Bone marrow (tissue), 2 donors: ENCODE measurements at places on chromosomes 2 and 18.

GRCh38 chr2:46847726-46848412 lies 67.7 kb downstream of the MCFD2 start:
- DNase-seq: no peak

DNA sequence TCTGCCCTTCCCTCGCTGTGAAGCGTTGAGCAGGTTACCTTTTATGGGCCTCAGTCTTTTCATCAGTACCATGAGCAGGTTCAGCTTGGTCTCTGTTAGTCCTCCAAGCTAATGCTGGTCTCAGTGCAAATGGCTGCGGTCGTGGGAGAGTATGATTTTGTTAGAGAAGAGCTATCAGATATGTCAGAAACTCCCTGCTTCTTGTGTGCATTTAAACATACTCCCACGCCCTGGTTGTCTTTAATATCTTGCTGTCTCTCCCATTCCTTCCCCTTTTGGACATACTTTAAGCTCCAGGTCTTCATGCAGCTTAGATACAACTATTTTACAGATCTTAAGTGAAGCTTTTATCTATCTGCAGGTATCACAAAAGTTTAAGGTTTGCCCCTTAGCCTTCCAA lies 62.9 kb downstream of the EFR3B start:
- DNase-seq: no peak

GRCh38 chr2:95379371-95379831 lies 23.1 kb upstream of the FAHD2A start:
- no peak for DNase-seq

GRCh38 chr2:102304268-102304667 lies 7.1 kb upstream of the IL1RL1 start:
- DNase-seq: no peak

- DNase-seq: no peak
These were observed at the start of gene XDH for GRCh38 chr2:31414601-31415241. Gene XDH (minus strand): TSS chr2:31414742. CDS start chr2:31414666, 76 bp downstream.

DNA sequence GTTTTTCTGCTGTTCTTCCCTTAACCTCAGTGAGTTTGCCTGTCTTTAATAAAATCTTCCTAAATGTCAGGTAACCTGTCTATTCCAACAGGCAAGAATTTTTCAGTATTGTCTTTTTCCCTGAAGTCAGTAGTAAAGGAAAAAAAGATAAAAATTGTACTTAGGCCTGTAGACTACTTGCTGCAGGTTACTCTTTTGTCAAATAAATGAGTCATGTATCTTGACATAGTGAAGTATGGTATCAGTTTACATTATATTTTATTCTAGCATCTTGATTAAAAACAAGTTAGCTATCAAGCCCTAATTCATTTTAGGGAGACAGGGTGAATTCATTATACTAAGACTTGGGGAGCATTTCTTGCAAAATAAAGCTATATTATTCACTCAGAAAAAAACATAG lies 59.8 kb downstream of the ITGA4 start:
- DNase-seq: no peak

GRCh38 chr2:227860221-227860641 lies 11.2 kb upstream of the DAW1 start:
- DNase-seq: no peak

GRCh38 chr2:133516405-133517026 lies 51.7 kb downstream of the NCKAP5 start:
- no peak for DNase-seq

DNA sequence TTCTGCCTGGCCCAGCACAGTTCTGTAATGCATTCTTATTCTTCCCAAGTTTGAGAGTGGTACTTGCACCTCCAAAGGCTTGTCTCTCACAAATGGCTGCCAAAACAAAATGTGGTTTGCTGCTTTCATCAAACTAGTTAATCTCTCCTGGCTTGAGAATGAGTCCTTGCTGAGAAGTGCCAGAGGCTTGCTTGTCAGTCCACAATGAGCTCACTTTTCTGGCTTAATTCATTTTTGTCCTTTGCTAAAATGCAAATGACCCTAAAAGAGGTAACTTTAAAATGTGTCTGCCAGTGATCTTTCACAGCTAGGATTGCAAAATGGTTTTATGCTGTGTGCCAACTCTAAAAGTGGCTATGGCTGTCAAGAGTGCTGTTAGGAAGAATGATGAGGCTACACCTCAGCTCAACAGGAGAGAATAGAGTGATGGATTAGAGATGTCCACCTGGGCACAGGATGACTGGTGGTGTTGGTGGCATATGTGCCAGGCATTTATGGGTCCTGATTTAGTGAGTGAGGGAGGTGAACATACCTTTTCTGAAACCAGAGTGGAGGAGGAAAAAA lies 291.2 kb upstream of the HNMT start:
- no peak for DNase-seq

DNA sequence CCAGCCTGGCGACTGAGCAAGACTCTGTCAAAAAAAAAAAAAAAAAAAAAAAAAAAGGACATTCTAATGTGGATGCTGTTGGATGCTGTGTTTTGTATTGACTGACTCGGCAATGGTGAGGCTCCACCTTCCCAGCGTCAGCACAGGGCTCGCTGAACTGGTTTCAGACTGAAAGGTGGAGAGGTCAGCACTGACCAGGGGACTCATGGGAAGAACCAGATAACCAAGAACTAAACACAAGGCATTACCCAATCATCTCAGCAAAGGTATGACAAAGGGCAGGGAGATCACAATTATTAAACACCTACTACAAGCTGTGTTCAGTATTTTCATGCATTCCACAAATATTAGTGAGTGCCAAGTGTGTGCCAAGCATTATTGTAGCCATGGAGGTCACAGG lies 103.2 kb downstream of the LRATD1 start:
- no peak for DNase-seq

DNA sequence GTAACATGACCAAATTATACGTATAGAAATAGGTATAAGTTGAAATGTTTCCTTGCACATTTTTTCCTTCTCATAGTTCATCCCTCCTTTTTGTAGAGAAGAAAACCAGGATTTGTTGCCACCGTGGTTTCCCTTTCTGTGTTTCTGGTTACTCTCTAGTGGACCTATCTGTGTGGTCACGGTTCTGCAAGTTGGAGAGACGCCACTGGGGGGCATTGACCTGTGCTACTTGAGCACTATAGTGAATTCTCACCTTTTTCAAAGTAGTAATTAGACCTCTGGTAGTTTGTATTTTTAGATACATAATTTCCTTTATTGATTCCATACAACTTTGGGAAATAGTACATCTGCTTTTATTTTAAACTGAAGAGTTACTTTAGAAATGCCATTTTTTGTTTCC lies 444.8 kb downstream of the PTPRM start:
- DNase-seq: no peak

- no peak for DNase-seq
These were observed 63.2 kb downstream of the POLR1A start for GRCh38 chr2:86042256-86043168.

DNA sequence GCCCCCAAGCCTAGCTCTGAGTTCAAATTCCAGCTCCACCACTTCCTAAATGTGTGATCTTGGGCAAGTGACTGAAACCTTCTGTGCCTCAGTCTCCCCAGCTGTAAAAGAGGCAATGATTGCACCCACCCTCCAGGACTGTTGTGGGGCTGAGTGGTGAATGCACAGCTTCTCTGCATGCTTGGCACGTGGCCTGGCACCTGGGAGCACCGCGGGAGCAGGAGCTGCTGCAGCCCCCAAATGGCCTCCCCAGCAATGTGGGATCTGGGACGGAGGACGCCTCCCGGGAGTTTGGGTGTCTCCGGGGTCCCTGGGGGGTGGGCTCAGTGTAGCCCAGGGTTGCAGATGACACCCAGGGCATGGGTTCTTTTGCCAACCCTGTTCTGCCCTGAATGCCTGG lies 1.6 kb downstream of the KLHL30 start:
- DNase-seq: no peak

DNA sequence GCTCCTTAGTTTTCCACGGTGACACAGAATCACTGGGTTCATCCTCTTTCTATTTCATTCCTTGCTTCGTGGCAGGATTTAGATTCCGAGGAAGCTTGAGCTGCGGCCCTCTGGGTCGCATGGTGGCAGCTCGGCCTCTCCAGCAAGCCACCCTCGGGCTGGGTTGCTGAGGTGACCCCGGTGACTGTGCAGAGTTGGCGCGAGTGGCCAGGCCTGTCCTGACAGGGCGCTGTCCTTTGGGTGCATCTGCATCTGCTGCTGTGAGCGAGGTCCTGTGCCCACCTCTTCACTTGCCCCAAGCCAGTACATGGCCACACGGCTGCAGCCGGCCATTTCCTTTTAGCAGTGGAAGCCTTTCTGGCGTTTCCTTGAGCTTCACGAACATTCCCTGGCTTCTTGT lies 21.8 kb downstream of the PRELID3A start:
- DNase-seq: no peak

GRCh38 chr2:47056868-47057686 lies 98.0 kb downstream of the STPG4 start:
- DNase-seq: peak; percentile 79

GRCh38 chr18:37529863-37530262 lies 35.7 kb downstream of the CELF4 start:
- no peak for DNase-seq

DNA sequence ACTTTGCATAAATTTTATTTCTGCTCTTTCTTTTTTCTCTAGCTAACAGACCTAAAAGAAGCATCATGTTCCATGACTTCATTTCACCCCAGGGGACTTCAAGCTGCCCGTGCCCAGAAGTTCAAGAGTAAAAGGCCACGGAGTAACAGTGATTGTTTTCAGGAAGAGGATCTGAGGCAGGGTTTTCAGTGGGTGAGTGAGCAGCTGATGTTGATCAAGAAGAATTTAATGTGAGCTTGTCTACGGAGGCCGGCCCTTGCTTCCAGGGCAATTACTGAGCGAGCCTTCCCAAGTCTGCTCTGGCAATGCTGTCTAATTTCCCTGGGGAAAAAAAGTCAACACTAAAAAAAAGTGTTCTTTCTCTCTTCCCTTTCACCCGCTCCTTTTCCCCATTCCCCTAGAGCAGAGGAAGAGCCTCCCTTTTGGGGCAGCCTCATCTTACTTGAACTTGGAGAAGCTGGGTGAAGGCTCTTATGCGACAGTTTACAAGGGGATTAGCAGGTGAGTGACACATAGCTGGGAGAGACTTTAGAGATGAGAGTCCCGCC lies 1.2 kb downstream of the CDK15 start:
- no peak for DNase-seq

DNA sequence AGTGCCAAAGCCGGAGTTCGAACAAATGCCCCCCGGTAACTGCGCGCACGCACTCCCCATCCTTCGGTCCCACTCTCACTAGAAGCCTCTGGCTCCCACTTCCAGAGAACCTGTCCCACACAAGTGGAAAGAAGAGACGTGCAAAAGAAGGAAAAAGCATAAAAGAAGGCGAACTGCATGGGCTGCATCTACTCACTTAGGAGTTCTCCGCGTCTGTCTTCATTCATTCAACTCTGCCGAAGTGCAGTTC lies 312 bp downstream of the NR4A2 start:
- DNase-seq: no peak

DNA sequence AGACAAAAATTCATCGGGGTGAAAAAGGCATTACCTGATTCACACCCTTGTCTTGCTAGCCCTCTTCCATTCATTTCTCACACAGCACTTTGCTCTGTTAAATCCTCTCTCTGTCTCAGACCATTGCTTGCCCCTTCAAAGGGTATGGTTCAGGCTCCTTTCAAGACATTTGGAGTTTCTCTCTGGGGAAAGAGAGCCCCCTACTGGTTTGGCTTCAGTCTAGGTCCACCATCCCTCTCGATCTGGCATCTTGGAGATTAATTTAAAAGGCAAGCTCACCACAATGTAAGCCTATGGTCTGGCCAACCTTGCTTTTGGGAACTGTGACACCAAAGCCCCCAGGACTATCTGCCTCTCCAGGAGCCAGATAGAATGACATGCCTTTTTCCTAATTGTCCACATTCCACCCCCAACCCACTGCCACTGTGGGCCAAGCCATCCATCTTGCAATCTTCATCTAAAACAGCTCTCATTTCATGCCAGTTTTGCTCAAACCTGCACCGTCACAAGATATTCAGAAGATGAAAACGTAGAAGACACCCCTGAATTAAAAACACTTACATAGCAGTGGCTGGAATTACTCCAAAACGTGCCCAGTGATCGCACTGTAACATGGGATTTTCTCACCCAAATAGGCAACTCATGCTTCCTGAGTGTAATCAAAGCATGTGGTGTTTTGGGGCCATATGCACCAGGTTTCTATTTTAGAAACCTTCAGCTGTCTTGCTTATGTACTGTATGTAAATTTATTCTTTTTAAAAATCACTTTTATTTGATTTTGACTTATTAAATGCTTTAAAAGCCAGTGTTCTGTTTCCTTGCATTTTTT lies 93.9 kb downstream of the FARSB start:
- no peak for DNase-seq

DNA sequence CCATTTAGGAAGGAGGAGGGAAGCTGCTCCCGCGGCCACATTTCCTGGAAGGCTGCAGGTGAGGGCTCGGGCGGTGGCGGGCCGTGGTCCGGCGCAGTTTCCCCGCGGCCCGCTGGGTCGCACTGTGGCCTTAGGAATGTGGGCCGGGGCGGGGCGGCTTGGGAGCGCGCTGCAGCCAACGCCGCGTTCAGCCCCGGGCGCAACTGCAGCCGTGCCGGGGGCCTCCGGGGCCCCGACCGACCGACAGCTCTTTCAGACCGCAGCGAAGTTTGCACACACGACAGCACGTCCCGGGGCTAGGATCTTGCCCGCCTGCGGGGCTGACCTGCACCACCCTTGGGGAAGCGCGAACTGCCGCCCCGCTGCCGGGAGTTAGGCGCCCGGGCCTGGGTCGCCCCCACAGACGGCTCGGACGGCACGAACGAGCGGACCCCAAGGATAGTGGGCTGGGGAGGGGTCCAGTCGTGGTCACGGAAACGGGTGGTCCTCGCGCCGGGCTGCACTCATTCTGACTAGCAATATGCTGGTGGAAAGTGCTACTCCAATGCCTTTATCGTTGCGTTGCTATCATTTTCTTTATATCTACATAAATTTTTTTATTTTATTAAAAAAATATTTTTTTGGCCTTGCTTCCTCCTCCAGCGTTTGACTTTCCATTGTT lies 69.9 kb upstream of the DLX2 start:
- peak; percentile 36 for DNase-seq

DNA sequence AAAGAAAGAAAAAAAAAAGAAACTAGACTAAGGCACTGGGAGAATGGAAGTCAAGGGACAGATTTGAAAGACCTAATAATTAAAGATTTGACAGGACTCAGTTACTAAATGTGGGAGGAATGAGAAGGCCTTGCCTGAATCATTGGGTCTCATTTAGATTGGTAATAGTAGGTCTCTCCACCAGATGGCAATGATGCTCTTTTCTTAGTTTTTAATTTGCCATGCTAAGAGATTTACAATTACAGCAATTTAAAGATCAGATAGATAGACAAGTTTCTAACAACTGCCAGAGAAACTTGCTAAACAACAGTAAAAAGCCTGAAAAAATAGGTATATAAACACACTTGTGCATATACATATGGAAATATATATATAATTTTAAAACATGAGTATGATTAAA lies 153.0 kb downstream of the TMEM247 start:
- peak; percentile 39 for DNase-seq

GRCh38 chr18:22765896-22766295 lies 167.2 kb upstream of the RBBP8 start:
- no peak for DNase-seq

DNA sequence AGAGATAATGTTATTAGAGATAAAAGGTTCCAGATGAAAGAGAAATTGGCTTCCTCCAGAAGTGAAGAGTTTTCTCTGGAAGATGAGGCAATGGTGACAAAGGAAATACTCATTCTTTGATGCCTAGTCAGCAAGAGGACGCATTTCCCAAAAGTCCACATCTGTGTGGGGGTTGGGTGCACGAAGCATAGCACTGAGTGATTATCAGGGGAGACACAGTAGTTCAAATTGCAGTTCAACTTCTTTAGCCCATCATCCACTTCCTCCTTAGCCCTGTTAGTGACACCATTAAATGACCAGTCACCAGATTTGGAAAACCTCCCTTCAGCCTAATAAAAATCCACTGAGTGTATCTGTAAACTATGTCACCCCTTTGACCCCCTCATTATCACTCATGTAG lies 80.9 kb upstream of the PHLPP1 start:
- DNase-seq: no peak
